ENCODE measurements at places on chromosomes 4 and X. TPM values are rescaled to one million over a fixed set of nuclear protein-coding genes. Genes with fewer than 3 reads are reported as not detected.

DNA sequence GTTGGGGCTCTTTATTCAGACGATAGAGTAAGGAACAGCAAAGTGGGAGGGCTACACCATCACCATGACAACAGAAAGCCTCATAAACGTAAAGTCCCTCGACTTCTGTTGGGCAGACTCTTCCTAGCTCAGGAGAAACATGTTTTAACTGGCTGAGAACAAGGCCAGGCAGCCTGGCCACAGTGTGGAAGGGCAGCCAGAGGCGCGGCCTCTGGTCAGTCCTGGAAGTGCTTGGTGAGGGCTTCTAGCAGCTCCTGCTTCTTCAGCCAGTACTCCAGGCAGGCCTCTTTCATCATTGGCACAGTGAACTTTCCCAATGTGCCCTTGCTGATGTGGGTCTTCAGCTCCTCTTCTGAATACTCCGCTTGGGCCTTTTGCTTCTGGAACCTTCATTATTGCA, 690.9 kb downstream of the PCDH19 start:
- no peak for DNase-seq
- H3K4me3 ChIP-seq, result no peak overlapping the region
- no peaks in the 10 kb centered on the region for H3K4me1 ChIP-seq
- H3K27me3 ChIP-seq, result no peaks in the 10 kb centered on the region
- no peak overlapping the region for H3K27ac ChIP-seq

DNA sequence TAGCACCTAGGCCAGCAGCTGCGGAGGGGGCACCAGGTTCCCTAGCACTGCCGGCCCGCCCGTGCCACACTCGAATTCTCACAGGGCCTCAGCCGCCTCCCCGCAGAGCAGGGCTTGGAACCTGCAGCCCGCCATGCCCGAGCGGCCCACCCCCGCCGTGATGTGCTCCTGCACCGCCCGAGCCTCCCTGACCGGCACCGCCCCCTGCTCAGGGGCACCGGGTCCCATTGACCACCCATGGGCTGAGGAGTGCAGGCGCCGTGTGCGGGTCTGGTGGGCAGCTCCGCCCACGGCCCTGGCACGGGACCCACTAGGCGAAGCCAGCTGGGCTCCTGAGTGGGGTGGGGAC, 35.4 kb upstream of the ENPP6 start:
- no peak overlapping the region for H3K27ac ChIP-seq
- H3K4me1 ChIP-seq, result no peaks in the 10 kb centered on the region
- no peaks in the 10 kb centered on the region for H3K36me3 ChIP-seq
- no peak overlapping the region for H3K4me3 ChIP-seq

The NIPAL1 gene
- polyA plus RNA-seq, result 7.2 TPM

The FAM241A gene
- 7.0 TPM for polyA plus RNA-seq

The GAGE12F gene
- polyA plus RNA-seq, result not detected

Measured in GM12878 (cell line).